T-helper 2 cell treated with Interferon-gamma antibody and Interleukin-4, amounts not matched to agents 5 μg/mL and 100 μg/mL, for 36 hours (primary cell): ENCODE measurements at places on chromosomes 2 and 18.

- no peaks in the 10 kb centered on the region for H3K27me3 ChIP-seq
- no peak for DNase-seq
- peaks cover 22% of the 10 kb centered on the region for H3K36me3 ChIP-seq
- H3K4me3 ChIP-seq: peak overlapping the region; percentile 90
- peak overlapping the region; percentile 92 for H3K27ac ChIP-seq
These were observed 726 bp upstream of the SS18 start for GRCh38 chr18:26091047-26091630.

- H3K4me1 ChIP-seq: no peaks in the 10 kb centered on the region
- H3K27ac ChIP-seq: no peak overlapping the region
- no peaks in the 10 kb centered on the region for H3K36me3 ChIP-seq
- H3K4me3 ChIP-seq: no peak overlapping the region
- DNase-seq: no peak
These were observed 298.1 kb downstream of the GALR1 start for GRCh38 chr18:77547757-77548156.

GRCh38 chr2:113977060-113977659 lies 87.3 kb downstream of the ACTR3 start:
- no peak overlapping the region for H3K27ac ChIP-seq
- H3K4me1 ChIP-seq: peaks cover 8% of the 10 kb centered on the region
- no peaks in the 10 kb centered on the region for H3K27me3 ChIP-seq
- peaks cover 13% of the 10 kb centered on the region for H3K36me3 ChIP-seq
- no peak for DNase-seq

GRCh38 chr2:96198921-96199320 lies 9.7 kb downstream of the STARD7 start:
- no peak overlapping the region for H3K27ac ChIP-seq
- H3K4me1 ChIP-seq: peaks cover 50% of the 10 kb centered on the region
- no peak overlapping the region for H3K4me3 ChIP-seq
- H3K36me3 ChIP-seq: peaks cover 30% of the 10 kb centered on the region

- H3K4me3 ChIP-seq: no peak overlapping the region
- H3K27me3 ChIP-seq: peaks cover 6% of the 10 kb centered on the region
- no peak overlapping the region for H3K27ac ChIP-seq
- H3K4me1 ChIP-seq: no peaks in the 10 kb centered on the region
These were observed 210.0 kb upstream of the SIX3 start for GRCh38 chr2:44731505-44731904.

DNA sequence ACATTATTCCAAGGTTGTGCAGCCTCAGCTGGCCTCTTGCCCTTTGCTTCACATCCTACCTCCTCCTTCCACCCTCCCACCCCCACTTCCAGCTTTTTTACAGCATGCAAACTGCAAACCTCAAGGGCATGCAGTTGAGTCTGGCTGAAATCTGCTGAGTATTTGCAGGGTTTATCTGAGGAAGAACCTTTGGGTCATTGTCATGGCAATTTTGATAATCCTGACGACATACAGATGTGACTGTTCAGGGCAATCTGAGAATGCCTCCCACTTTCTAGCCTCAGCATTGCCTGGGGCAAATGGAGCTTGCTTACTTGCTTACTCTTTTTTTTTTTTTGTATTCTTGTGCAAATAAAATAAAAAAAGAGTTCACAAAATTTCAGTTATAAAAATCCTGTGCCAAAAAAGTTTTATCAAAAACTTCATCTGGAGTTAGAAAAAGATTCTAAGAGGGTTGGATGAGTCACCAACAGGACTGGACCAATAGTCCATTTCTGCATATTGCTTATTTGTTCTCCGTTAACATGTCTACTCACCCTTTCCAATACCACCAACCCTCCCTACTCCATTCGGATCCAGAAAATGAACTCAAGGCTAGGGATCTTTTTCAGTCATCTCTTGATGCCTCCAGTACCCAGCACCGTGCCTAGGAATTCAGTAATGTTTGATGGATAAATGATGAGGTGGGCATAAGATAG lies 23.6 kb upstream of the LHCGR start:
- H3K4me1 ChIP-seq: no peaks in the 10 kb centered on the region
- no peak for DNase-seq
- H3K36me3 ChIP-seq: no peaks in the 10 kb centered on the region
- no peaks in the 10 kb centered on the region for H3K27me3 ChIP-seq
- H3K27ac ChIP-seq: no peak overlapping the region

GRCh38 chr18:79071503-79072210 lies 2.5 kb downstream of the ATP9B start:
- H3K4me1 ChIP-seq: peaks cover 34% of the 10 kb centered on the region
- peak overlapping the region; percentile 22 for H3K4me3 ChIP-seq
- H3K27me3 ChIP-seq: peaks cover 7% of the 10 kb centered on the region
- H3K36me3 ChIP-seq: peaks cover 37% of the 10 kb centered on the region

DNA sequence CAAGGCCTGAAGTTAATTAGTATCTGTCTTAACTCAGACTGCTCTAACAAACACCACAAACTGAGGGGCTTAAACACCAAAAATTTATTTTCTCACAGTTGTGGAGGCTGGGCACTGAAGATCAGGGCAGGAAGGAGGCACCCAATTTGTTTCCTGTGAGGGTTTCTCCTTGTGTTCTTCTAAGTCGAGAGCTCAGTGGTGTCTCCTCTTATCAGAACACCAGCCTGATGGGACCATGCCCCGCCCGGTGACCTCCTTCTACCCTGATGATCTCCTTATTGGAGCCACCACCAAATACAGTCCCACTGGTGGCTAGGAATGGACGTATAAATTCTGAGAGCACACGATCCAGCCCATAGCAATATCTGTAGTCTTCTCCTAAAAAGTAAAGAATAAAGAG lies 20.5 kb downstream of the TMEM18 start:
- H3K4me1 ChIP-seq: peaks cover 25% of the 10 kb centered on the region
- H3K4me3 ChIP-seq: no peak overlapping the region
- H3K36me3 ChIP-seq: no peaks in the 10 kb centered on the region
- DNase-seq: no peak
- no peak overlapping the region for H3K27ac ChIP-seq
- H3K27me3 ChIP-seq: peaks cover 9% of the 10 kb centered on the region

DNA sequence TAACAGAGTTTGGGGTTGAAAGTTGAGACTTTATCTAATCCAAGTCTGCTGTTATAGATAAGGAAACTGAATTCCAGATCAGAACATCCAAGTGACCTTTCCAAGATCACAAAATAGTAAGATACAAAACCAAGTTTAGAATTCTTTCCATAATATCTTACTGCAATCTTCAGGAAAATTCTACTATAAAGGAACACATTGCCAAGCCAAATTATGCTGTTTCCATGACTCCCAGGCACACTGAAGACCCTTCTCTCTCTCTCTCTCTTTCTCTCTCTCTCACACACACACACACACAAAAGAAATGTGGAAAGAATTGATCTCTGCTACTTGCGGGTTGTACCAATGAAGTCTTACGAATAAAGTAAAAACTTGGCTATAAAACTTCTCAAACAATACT lies 398.4 kb downstream of the METTL4 start:
- H3K4me1 ChIP-seq: no peaks in the 10 kb centered on the region
- H3K27ac ChIP-seq: no peak overlapping the region
- no peaks in the 10 kb centered on the region for H3K36me3 ChIP-seq

DNA sequence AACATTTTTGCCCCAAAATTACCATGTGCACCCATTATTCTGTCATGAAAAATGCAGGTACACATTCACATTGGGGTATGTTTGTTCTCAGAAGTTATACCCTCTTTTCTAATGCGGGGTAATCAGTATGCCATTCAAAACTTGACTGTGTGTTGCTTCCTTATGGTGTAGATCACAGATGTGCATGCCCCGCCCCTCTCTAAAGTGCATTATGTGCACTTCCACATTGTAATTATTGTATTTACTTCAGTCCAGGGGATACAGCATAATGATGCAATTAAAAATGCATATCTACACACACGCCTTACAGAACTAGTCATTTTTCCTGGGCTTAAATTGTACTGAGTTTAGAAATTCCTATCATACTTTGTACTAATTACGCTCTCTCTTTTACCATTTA lies 48.8 kb downstream of the SLC9A2 start:
- H3K27ac ChIP-seq: no peak overlapping the region
- H3K4me1 ChIP-seq: peaks cover 5% of the 10 kb centered on the region
- H3K27me3 ChIP-seq: no peaks in the 10 kb centered on the region
- H3K36me3 ChIP-seq: no peaks in the 10 kb centered on the region
- no peak for DNase-seq

GRCh38 chr2:31028417-31028816 lies 109.8 kb downstream of the GALNT14 start:
- H3K36me3 ChIP-seq: no peaks in the 10 kb centered on the region
- H3K27me3 ChIP-seq: peaks cover under 1% of the 10 kb centered on the region
- no peak overlapping the region for H3K4me3 ChIP-seq
- no peak overlapping the region for H3K27ac ChIP-seq
- DNase-seq: no peak

GRCh38 chr2:189782221-189782671 lies 1.9 kb downstream of the ORMDL1 start:
- H3K27ac ChIP-seq: peak overlapping the region; percentile 79
- H3K4me1 ChIP-seq: peaks cover 44% of the 10 kb centered on the region
- H3K27me3 ChIP-seq: no peaks in the 10 kb centered on the region
- DNase-seq: no peak

DNA sequence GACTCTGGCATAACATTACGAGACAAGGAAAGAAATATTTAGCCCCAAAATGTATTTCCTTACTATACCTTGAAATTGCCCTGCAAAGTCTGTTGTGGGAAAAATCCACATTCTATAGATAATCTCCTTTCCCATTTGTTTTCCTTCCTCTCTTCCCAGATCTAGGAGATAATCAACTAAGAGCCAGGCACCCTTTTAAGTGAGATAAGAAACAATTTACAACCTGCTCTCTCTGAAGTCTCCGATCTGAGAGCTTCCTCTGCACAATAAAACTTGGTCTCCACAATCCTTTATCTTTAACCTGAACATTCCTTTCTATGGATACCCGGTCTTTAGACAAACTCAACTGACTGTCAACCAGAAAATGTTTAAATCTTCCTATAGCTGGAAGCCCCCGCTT lies 1160.7 kb upstream of the NRXN1 start:
- H3K4me3 ChIP-seq: no peak overlapping the region
- no peaks in the 10 kb centered on the region for H3K36me3 ChIP-seq
- H3K27ac ChIP-seq: no peak overlapping the region
- H3K4me1 ChIP-seq: no peaks in the 10 kb centered on the region
- no peaks in the 10 kb centered on the region for H3K27me3 ChIP-seq
- no peak for DNase-seq

DNA sequence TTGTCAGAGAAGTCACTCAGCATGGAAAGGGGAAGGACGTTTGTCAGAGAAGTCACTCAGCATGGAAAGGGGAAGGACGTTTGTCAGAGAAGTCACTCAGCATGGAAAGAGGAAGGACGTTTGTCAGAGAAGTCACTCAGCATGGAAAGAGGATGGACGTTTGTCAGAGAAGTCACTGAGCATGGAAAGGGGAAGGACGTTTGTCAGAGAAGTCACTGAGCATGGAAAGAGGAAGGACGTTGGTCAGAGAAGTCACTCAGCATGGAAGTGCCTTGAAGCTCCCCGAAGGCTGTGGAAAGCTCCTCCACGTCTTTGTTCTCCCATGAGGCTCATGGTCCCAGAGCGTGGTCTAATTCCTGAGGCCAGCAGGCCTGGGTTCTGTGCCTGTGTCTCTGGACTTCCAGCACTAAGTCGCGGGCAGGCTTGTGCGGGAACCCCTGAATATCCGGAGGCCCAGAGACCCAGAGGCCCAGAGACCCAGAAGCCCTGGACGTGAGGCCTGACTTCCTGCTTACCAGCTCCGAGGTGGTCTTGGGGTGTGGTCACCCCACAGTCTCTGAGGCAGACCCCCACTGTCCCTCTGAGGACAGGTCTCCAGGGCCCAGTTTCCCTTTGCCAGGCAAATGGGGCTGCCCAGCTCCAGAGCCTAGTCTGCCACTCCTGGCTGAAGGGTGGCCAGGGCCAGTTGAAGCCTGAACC lies 70.4 kb upstream of the TWIST2 start:
- H3K4me1 ChIP-seq: no peaks in the 10 kb centered on the region
- H3K36me3 ChIP-seq: no peaks in the 10 kb centered on the region

DNA sequence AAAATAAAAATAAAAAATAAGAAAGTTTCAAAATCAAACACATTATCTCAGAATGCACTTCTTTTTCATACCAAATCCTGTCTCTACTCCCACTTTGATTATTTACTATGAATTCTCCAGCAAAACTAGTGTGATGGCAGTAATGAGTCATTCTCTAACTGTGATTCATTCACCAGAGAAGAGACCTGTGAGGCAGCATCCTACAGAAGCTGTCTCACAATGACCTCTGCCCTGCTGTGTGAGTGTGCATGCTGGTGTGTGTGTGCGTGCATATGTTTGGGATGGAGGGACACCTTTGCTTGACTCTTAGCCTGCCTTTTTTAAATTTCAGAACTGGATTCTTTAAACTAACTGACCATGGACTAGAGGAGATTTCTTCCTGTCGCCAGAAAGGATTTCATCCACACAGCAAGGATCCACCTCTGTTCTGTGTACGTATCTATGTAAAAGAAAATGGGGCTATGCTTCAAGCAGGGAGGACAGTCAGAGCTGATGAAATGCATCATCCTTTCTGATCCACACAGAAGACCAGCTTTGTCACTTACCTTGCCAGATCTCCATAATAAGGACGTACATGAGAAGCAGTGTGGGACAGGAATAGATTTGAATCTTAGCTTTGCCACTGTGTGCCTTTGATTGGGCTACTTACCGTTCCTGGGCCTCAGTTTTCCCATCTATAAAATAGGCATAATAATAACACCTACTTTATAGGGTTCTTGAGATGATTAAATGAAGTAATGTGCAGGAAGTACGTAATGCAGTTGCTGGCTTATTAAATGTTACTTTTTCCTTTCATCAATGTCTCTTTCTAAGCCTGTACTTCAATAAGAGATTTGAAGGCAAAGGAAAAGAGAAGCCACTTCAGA lies 31.2 kb downstream of the STAMBP start:
- H3K4me1 ChIP-seq: peaks cover 6% of the 10 kb centered on the region
- H3K27ac ChIP-seq: no peak overlapping the region
- no peak overlapping the region for H3K4me3 ChIP-seq
- H3K27me3 ChIP-seq: no peaks in the 10 kb centered on the region
- DNase-seq: peak; percentile 60
- H3K36me3 ChIP-seq: peaks cover 70% of the 10 kb centered on the region

DNA sequence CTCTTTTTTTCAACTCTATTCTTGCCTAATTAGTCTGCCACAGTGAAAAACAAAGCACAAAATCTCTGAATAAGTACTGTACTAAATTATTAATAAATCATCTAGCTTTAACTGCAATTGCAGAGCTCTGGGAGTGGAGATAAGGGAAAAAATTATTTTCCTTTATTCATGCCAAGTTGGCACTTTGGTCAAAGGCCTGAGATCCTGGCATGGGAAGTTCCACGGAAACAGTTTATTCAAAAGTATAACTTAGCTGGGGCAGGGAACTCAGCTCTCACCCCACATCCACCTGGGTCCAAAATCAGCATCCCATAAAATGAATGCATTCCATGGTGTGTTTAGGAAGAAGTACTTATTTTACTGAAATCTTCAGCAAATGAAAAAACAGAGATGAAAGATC lies 185.2 kb upstream of the APCDD1 start:
- H3K27ac ChIP-seq: no peak overlapping the region
- no peak overlapping the region for H3K4me3 ChIP-seq
- no peaks in the 10 kb centered on the region for H3K36me3 ChIP-seq
- no peak for DNase-seq
- no peaks in the 10 kb centered on the region for H3K27me3 ChIP-seq
